ENCODE measurements at places on chromosomes 4 and X.

DNA sequence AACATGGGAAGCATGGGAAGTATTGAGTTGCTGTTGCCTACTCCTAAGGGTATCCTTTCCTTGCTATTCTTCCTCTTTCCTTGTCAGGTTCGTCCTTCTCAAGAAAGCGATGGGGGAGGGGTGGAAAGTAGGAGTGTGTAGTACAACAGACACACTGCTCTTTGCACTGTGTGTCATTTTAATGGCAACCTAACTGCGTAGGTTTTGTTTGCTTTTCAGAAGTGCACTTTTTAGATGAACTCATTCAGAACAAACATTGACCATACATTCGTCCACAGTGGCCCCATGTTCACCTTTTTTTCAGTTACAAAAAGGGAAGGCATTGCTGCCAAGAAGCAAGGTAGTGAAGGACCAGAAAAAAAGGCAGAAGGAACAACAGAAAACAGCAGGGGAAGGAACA is 10.2 kb upstream of the YIPF6 start:
- no peak for DNase-seq

DNA sequence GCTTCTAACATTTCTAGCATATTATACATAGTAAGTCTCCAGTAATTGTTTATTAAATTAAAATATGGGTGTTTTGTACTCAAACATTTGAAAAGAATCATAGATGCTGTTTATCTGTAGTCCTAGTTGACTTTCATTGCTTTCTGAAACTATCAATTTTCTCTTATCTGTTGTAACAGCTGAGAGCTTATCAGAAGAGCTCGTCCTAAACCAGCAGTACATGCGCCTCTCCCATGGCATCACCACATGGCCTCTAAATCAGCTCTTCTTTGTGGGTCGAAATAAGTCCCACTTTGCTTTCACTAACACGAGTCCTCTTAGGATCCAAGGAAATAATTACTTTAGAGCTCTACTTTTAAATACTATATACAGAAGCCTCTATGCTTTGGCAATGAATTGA is 55.1 kb downstream of the PPP3CA start:
- DNase-seq, result no peak

- peak; percentile 55 for DNase-seq
Measured at GRCh38 chr4:76011700-76012387, 4.5 kb upstream of the CXCL9 start.

GRCh38 chr4:23930750-23931488 is 41.1 kb upstream of the PPARGC1A start:
- DNase-seq, result no peak

DNA sequence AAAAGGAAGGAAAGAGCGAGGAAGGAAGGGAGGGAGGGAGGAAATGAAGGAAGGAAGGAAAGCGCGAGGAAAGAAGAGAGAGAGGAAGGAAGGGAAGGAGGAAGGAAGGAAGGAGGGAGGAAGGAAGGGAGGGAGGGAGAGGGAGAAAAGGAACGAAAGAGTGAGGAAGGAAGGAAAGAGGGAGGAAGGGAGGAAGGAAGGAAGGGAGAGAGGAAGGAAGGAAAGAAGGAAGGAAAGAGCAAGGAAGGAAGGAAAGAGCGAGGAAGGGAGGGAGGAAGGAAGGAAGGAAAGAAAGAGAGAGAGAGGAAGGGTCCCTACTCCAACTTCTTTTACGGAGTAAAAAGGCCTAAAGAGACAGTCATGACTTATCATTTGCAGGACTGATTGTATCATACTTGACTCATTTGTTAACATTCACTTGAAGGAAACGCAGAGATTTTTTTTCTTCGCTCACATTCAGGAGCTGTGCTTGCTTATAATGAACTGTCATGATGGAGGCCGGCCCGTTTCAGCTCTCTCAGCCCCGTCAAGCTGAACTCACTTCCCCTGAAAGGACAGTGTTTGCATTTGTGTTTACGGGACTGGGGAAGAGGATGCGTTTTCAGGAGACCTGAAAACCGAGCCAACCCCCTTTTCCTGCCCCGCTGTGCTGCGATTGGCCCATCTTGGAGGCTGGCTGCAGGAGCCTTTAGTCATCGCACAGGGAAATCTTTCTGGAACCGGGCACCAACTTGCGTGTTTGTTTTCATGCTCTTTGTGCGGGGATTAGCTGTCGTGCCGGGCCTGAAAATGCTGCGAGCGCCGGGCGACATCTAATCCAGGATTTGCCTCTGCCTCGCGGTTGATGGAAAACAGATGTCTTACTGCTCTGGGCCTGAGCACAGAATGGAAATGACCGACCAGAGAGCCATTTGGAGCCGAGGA is 17.8 kb downstream of the TRIM2 start:
- DNase-seq, result no peak
